Hematopoietic multipotent progenitor cell (in vitro differentiated cells): ENCODE measurements at places on chromosomes 12 and 14.

DNA sequence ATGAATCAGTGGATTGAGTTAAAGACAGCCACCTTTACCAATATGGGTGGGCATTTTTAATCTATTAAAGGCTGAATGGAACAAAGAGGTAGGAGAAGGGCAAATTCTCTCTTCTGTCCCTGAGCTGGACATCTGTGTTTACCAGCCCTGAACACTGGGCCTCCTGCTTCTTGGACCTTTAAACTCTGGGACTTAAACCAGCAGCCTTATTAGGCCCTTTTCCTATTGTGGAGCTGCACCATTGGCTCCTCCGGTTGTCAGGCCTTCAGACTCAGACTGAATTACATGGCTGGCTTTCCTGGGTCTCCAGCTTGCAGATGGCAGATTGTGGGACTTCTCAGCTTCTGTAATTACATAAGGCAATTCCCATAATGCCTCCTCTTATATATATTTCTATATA, 6.4 kb downstream of the SERPINA6 start:
- DNase-seq, result no peak

GRCh38 chr14:43042408-43042807, 1435.7 kb downstream of the LRFN5 start:
- DNase-seq, result peak; percentile 1

GRCh38 chr14:28398506-28398905, 368.1 kb upstream of the FOXG1 start:
- DNase-seq, result no peak

- no peak for DNase-seq
These were observed 489.6 kb upstream of the GARIN6 start for GRCh38 chr12:99157946-99158345.

GRCh38 chr12:74586251-74586650, 48.6 kb downstream of the ATXN7L3B start:
- DNase-seq, result no peak

DNA sequence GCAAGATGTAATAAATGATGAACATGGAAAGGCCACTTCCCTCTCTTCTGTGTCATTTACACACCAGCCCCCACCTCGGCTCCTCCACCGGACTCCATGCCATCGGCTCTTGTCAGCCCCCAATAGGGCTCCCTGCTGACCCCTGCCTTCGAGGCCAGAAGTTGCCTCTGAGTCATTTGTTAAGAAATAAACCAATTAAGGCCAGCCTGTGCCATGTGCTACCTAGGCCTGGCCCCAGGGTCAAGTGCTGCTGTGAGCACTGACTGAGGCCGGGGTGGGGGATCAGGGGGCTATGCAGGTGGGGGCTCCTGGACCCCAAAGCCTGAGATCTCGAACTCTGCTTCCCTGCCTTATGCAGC, 53.2 kb downstream of the TESC start:
- DNase-seq, result peak; percentile 25

GRCh38 chr12:41636653-41637052, 448.5 kb downstream of the PDZRN4 start:
- no peak for DNase-seq

- DNase-seq, result no peak
These were observed 3.5 kb downstream of the SLC15A4 start for GRCh38 chr12:128820253-128820652.

DNA sequence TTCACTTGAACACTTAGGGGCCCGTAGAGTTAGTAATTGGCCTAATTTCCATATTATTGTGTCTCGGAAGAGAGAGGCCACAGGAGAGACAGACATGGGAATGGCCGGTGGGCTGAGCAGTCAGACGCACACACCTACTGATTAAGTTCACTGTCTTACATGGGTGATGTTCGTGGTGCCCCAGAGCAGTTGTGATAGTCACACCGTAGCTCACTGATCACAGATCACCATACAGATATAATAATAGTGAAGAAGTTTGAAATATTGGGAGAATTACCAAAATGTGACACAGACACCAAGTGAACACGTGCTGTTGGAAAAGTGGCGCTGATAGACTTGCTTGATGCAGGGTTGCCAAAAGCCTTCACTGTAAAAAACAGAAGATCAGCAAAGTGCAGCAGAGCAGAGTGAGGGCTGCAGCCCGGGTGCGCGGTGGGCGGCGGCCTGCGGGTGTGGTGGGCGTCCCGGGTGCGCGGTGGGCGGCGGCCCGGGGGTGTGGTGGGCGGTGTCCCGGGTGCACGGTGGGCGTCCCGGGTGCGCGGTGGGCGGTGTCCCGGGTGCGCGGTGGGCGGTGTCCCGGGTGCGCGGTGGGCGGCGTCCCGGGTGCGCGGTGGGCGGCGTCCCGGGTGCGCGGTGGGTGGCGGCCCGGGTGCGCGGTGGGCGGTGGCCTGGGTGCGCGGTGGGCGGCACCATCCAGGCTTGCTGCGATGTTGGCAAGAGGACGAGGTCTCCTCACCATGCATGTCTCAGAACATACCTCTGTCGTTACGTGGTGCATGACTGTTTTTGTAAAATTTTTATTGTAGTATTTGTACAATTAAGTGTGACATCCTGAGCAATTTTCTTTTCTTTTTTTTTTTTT, 34.3 kb upstream of the TEX22 start:
- peak; percentile 37 for DNase-seq

- DNase-seq, result peak; percentile 66
These were observed 8.7 kb upstream of the TESPA1 start for GRCh38 chr12:54993181-54993835.

- DNase-seq, result no peak
These were observed 16.7 kb downstream of the AHSA1 start for GRCh38 chr14:77474479-77475177.

GRCh38 chr14:30848449-30849240, 25.7 kb upstream of the COCH start:
- DNase-seq, result no peak

DNA sequence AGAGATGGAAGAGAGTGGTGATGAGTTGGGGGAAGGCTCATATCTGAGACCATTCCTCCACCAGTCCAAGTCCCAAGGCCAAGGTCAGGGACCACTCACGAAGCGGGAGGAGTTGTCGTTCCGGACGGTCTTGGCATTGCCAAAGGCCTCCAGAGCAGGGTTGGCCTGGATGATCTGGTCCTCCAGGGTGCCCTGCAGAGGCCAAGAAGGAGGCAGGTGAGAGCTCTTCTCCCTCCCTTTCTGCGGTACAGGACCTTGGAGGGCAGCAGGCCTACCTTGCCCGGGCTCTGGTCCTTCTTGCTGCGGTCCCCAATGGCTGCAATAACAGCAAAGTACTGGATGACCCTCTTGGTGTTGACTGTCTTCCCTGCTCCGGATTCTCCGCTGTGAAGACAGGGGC, 4.0 kb downstream of the MYH7 start:
- DNase-seq, result no peak

- no peak for DNase-seq
These were observed 8.7 kb upstream of the SELPLG start for GRCh38 chr12:108642269-108642870.

GRCh38 chr12:116166306-116166705, 111.2 kb downstream of the MED13L start:
- no peak for DNase-seq

GRCh38 chr14:100241279-100241678, 2.3 kb downstream of the YY1 start:
- DNase-seq, result no peak

GRCh38 chr12:108322998-108323397, 16.1 kb downstream of the CMKLR1 start:
- DNase-seq, result no peak

DNA sequence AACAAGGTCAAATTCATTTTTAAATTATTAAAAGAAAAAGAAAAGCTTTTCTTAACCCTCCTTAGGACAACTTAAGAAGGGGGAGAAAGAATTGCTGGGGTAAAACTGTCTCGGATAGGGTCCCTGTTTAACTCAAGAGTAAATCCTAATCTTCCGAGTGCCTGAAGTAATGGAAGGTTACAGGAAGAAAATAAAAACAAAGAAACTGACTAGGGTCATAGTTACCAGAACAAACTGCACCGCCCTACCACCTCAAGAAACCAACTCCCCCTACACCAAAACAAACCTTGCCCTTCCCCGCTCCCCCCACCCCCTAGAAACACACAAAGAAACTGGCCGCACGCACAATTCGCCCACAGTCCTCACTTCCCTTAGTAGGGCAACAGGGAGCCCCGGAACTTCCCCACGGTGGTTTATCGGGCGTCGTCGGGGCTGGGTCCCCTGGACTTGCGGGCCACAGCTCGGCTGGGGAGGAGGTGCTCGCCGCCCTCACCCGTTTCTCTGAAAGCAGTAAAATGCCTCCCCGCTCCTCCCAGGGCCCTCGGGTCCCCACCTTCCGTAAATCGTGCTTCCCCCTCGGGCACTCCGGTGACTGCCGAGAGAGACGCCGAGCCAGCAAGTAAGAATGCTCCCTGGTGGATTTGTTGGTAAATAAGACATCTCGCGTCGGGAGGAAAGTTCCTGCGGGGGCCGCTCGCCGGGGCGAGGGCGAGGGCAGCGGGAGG, 2.4 kb downstream of the SINHCAF start:
- no peak for DNase-seq

DNA sequence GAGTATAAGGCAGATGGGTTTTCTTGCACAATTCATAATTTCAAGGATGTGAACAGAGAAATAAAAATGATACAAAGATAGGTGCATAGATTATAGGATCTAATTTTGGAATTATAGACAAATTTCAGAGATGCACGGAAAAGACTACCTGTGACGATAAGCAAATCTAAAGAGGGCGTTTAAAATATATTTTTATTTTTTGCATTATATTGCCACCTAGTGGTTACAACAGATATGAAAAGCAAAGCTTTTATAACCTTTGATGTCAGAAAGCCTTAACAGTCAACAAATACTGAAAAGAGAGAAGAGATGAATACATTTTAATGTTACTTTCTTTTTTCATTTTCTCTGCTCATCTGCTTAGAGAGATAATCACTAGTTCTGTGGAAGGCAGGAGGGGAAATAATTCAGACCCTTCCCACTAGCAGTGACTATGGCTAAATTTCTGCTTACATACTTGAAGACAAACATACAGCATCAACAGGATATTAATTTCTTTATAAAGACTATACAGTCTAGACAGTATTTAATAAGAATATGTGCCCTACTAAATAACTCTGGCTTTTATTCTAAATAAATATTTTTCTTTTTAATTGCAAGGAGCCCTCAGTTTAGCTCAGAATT, 46.3 kb downstream of the NTS start:
- no peak for DNase-seq

DNA sequence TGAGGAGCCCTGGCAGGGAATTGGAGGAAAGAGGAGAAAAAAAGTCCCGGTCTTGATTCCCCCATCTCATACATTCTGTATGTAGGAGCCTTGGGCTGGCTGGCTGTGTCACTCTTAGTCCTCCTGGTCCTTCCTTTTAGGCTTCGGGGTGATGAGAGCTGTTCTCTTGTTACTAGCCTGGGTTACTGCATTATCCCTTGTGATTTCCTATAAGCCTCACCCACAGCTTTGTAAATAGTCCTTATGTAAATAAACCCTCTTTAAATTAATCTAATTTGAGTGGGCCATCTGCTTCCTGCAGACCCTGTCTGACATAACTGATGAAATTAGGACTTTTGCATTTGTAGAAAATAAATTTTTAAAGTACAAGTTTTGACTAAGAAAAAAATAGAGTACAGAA, 19.2 kb downstream of the DNM1L start:
- no peak for DNase-seq

DNA sequence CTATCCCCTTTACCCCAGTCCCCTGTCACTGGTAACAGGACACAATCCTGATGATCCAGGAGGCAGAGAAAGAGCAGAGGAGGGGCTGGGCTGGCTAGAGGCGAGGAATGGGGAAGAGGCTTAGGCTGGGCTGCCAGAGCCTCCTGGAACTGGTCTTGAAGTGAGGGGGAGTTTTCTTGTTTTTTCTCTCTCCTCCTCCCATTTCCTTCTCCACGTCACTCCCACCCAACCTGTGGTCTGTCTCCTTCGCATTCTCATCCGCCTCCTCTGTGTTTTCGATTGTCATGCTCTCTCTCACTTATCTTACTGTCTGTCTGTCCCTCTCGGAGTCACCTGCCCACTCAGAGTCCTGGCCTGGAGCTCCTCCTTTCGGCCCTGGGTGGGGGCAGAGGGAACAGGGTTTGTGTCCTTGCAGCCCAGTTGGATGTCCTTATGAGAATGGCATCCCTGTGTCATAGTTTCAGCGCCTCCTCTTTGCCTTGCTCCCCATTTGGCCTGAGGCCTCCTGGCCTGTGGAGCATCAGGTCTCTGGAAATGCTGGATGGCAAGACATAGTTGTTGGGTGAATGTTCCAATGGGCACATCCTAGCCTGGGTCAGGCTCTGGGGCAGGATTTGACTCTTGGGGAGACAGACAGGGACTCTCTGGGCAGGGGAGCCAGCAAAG, 3.4 kb upstream of the KRT80 start:
- no peak for DNase-seq

- no peak for DNase-seq
These were observed 280.9 kb downstream of the LRIG3 start for GRCh38 chr12:58639318-58639934.

DNA sequence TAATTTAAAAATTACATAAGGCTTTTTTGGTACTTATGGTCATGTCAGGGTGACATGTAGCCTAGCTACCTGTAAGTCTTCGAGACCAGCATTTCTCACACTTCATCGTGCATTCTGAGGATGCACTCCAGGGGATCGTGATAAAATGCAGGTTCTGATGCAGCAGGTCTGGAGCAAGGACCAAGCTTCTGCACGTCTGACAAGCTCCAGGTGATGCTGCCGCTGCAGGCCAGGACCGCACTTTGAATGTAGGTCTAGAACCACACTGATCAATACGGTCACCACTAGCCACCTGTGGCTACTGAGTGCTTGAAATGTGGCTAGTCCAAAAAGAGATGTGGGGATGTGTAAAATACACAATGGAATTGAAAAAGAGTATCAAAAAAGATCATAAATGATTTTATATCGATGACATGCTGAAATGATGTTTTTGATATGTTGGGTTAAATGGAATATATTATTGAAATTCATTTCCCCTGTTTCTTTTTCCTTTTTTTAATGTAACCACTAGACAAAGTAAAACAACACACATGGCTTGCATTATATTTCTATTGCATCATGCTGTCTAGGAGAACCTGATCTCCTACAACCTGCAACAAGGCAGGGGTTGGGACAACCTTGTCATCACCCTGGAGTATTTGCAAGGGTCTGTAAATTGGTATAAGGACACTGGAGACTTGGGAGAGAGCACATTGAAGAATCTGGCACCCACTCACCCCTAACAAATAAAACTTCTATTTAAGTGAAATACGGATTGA, 142.4 kb downstream of the DPF3 start:
- no peak for DNase-seq

DNA sequence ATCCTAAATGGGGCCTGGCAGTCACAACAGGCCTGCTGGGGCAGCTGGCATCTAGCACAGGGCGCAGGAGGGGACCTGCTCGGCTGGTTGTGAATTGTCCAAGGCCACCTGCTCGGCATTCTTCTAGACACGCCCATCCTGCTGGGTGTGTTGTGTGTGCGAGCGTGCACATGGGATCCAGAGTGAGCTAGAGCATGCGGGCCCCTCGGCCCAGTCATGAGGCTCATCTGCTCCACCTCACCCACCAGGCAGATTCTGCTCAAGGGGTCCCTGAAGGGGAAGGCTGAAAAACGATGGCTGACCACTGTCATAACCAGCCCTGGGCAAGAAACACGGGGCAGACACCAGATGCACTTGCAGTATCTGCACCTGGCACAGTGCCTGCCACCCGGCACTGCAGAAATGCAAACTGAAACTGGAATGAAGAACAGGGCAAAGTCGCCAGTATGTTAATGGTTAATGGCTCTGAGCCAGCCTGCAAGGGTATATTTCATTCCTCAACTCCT, 31.8 kb downstream of the MAX start:
- no peak for DNase-seq
